Hematopoietic multipotent progenitor cell treated with erythropoietin and hydrocortisone succinate and interleukin-3 and kit ligand, for 15 days (in vitro differentiated cells): ENCODE measurements at places on chromosomes 5 and 9.

GRCh38 chr5:92380069-92380770, 997.1 kb upstream of the ARRDC3 start:
- no peak for DNase-seq

DNA sequence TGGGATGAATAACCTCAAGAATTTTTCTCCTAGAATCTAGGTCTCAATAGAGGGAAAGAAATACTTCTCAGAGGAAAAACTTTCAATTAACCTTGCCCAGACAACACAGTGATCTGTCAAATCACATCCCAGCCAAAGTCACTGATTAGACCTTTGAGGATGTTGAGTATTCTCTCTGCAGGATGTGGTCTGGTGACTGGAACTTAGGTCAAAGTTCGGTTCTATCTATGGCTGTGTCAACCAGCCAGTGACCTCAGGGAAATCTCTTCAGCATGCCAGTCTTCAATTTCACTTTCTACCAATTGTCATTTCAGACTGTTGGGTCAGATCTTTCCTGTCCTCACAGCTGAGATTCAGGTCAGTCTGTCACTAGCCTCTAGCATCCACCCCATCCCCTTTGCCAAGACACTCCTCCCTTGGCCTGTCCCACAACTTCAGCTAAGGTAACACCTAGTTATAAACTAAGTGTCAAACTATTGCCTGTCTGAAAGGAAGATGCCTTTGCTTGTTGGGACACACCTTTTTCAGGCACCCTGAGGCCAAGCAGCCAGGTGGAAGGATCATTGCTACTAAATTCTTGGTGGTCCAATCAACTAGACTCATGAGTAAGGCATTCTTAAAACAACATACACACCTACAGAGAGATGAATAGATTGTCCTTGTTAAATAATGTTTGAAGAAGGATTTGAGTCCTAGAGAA, 156.3 kb upstream of the FST start:
- DNase-seq: no peak

- DNase-seq: no peak
Measured at GRCh38 chr5:179955630-179956029, 47.9 kb upstream of the TBC1D9B start.

DNA sequence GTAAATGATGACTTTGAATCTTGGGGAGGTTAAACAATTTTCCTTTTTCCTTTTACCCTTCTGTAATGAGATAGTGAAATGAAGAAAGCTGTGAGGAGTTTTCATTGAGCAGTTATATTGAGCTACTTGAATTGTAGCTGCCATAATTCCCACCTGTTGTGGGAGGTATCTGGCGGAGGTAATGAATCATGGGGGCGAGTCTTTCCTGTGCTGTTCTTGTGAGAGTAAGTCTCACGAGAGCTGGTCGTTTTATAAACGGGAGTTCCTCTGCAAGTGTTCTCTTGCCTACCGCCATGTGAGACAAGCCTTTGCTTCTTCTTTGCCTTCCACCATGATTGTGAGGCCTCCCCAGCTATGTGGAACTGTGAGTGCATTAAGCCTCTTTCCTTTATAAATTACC, 258.4 kb downstream of the FER start:
- DNase-seq: no peak

DNA sequence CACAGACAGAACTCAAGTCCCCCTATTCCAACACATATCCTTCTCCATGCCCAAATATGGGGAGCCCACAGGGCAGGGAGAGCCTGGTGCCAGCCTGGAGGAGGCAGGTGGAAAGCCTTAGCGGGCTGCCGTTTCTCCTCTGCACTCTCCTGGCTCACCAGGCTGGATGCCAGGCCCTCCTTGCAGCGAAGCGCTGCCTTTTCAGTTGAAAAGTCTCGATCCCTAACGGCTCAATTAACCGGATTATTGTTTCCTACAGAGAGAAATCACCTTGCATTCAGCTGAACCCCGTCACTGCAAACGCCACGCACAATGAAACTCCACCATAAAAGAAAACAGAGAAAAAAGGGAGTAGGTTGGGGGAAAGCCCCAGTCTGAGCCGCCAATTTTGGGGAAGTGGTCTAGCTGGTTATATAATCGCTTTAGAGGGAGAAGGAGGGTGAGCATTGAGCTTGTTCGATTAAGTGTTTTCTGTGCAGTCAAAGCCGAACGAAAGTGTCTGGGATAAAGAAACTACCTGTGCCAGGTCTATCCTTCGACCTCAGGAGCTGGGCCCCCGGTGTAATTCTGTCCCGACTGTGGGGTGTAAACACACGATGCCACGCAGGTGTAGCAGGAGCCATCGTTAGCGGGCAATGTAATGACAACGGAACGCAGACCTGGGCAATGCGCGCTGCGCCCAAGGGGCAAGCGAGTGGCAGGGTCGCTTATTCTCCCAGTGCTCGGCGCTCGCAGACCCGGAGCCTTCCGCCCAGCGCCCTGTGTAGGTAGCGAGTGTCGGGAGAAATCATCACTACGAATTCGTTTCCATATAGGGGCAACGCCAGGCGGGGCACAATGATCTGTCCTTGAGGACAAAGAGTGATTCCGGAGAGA, 3.8 kb downstream of the BARHL1 start:
- DNase-seq: no peak

GRCh38 chr5:19734776-19735175, 253.2 kb downstream of the CDH18 start:
- DNase-seq: no peak

- DNase-seq: no peak
Measured at GRCh38 chr9:134169724-134170401, 5.5 kb upstream of the RNU6ATAC start.

DNA sequence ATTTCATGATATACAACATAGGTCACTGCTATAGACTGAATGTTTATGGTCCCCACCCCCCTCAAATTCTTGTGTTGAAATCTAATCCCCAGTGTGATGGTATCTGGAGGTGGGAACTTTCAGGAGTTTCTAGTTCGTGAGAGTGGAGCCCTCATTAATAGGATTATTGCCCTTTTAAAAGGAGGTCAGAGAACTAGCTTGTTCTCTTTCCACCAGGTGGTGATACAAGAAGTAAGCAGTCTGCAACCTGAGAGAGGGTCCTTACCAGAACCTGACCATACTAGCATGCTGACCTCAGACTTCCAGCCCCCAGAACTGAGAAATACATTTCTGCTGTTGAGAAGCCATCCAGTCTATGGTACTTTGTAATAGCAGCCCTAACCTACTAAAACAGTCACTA, 33.3 kb downstream of the TMEM161B start:
- DNase-seq: no peak

GRCh38 chr5:135718651-135719050, 115.8 kb upstream of the SLC25A48 start:
- no peak for DNase-seq

DNA sequence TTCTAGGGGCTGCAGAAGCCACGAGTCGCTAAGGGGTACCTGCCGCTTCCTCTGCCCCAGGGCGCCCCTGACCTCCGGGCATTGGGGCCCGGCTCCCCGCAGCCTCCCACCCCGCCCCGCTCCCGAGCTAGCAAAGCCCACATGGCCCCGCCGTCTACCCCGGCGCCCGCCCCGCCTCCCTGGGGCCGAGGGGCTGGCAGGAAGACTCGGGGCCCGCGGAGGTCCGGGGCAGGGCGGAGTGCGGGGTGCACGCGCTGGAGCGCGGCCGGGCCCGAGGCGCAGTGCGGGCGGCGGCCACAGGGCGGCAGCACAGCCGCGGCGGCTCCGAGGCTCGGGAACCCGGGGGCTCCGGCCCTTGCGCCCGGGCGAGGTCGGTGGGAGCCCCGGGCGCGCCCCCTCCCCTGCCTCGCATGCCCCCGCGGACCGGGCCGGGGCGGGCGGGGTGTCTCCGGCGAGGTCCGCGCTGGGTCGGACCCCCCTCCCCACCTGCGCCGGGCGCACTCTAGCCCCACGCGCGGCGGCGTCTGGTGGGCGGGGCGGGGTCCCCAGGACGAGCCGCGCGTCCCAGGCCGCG, 6.7 kb downstream of the NRARP start:
- peak; percentile 14 for DNase-seq

- no peak for DNase-seq
Measured at GRCh38 chr9:93665637-93666438, 89.5 kb downstream of the PHF2 start.

DNA sequence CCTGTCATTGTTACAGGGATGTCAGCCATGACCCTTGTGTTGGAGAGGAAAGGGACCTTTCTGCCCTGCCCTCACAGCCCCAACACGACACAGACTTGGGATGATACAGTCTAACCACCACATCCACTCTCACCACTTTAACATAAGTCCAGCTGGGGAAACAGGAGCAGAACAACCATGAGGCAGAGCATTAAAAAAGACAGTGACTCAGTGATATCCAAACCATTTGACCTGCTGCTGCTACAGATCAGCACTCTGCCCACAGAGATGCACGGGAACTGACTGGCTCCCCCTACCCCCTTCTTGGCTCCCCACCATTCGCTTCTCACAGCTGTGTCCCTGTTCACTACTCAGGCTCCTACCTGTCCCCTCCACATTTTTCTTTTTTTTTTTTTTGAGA, 458.6 kb downstream of the ZNF608 start:
- no peak for DNase-seq

- no peak for DNase-seq
Measured at GRCh38 chr5:133801431-133801830, 167.0 kb downstream of the C5orf15 start.

GRCh38 chr5:71629950-71630349, 42.8 kb downstream of the MCCC2 start:
- DNase-seq: no peak

DNA sequence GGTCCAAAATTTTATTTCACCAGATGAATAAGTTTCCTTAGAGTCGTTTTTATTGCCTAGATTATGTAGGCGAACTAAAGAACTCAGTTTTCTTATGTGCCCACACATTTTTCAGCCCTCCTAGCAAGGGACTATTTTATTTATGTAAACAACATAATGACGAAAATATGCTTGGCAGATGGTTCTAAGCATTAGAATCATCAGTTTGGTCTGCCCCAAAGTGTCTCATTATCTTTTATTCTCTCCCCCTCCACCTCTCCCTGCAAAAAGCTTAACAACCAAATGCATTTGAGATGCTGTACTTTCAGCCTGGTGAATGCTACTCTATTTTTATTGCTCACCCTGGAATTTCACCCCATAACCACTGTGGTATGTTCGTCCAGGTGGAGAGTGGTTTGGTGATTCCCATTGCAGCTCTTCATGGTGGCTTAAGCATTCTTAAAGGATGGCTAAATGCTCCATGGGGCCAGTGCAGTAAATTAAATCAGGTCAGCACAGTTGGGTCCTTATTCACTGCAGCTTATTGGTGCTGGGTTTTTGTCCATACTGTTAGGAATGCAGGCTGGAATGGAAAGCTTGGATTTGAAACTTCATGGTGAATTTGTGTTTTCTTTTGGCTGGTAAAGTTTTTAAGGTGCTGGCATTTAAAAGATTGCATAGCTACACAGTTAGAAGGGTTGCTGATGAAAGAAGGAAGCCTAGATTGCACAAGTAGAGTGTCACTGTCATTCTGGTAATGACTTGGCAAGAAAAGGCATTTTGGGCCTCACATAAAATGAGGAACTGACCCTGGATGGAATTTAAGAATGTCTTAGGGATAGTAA, 39.2 kb downstream of the TLE4 start:
- DNase-seq: no peak

DNA sequence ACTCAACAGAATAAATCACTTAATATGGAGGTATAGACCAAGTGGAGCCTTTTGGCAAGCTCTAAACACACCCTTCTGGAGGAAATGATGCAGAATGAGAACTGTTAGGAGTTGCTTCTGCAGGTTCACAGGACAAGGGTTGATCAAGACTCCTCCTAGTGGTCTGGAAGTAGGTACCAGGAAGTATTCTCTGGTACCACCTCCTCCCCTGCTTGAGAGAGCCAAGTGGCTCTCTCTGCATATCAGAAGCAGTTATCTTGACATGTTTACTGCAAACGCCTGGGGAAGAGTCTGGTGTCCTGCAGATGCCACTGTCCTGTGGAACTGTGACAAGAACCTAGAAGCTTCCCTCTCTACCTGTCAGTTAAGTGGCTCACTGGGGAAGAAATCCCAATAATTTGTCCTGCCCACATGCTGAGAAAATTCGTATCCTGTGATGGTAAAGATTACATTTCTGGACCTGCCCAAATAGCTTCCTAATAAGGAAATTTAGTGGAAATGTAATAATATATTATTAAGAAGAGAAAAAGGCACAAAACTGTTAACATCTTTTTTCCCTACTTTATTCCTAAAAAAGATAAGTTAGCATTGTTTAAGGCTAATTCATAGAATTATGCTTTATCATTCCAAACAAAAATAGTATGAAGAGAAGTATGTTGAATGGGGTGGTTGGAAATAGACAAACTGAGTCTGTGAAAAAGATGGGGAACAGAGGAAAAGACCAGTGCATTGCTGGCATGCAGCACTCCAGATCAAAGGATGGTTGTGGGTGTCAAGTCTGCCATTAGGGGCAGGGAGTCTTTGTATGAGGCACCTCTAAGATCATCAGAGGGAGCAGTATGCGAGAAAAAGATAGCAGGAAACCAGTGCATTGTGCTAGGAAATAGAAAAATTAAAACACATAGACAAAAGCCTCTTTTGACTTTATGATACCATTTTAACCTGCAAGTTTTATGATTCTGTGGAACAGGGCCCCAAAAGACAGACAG, 118.8 kb downstream of the CDC42SE2 start:
- DNase-seq: peak; percentile 83

GRCh38 chr9:18479405-18479804, 5.5 kb downstream of the ADAMTSL1 start:
- no peak for DNase-seq

- DNase-seq: no peak
Measured at GRCh38 chr5:107949688-107950341, 279.1 kb upstream of the EFNA5 start.

GRCh38 chr9:98922721-98923435, 20.8 kb upstream of the COL15A1 start:
- no peak for DNase-seq

- no peak for DNase-seq
Measured at GRCh38 chr9:37029304-37029775, 4.7 kb downstream of the PAX5 start.

DNA sequence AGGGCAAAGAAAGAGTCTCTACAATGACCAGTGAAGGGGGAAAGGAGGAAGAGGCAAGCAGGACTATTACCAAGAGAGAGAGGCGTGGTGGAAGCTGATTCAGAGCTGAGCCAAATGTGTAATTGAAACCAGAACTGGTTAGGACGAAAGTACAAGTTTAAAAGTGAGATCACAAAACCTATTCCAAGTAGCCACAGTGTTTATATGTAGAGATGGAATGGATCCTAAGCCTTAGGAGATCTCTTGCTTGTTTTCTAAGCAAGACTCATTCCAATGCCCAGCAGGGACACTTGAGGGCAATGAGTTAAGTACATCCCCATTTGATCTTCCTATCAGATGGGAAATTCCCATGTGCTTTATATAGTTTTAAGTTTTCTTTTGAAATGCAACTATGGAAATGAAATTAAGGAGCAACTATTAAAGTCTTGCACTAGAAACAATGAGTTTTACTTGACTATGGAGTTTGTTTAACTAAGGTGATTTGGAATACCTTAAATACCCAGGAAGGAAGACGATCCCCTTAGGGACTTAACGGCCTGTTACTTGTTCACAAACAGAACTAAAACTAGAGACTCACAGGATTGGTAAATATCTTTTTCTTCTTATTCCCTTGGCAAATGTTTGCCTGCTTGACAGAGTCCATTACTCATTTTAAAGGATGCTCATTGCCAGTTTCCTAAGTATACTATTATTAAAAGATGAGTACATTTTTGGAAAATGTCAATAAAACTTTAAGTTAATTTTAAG, 51.1 kb upstream of the SNX2 start:
- DNase-seq: no peak
